ENCODE measurements at places on chromosomes 4 and X.

- no peak for DNase-seq
Measured at GRCh38 chr4:17647927-17648326, 33.5 kb downstream of the MED28 start.

GRCh38 chr4:95093936-95094929, 336.5 kb downstream of the BMPR1B start:
- no peak for DNase-seq

GRCh38 chr4:182826391-182826790, 90.8 kb downstream of the DCTD start:
- DNase-seq = no peak

- DNase-seq = no peak
Measured at GRCh38 chr4:92600638-92601037, 296.9 kb downstream of the GRID2 start.

GRCh38 chr4:3302173-3302785, 9.5 kb downstream of the RGS12 start:
- no peak for DNase-seq

DNA sequence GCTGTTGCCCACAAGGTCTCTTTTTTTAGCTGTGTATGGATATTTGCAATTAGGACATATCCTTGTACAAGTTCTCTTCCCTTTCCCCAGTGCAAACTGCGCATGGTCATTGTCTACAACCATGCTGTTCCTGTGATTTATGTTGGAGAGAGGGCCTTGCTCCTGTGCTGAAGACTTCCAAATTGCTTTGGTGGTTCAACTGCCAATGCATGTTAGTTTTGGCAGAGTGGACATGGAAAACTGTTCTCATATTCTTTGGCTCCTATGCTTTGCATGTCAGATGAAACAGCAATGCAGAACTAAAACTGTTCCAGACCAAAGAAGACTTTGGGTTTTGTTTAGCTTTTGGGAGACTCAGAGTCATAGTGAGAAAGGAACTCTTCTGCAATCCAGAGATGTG, 148.8 kb upstream of the EDNRA start:
- DNase-seq = no peak

DNA sequence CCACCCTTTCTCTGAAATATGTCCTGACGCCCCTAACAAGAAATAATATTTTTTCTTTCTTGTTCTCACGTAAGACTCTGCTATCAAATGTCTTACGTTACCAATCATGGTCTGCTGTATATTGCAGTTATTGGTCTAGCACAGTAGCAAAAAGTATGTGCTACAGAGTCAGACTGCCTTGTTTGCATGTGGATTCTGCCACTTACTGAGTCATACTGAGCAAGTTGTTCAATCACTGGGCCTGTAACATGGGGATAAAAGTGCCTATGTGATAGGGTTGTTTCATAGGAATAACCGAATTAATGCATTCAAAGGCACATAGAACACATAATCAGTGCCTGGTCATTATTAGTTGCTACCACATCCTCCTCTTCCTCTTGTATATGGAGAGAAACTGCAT, 14.1 kb downstream of the RPGR start:
- DNase-seq = no peak

DNA sequence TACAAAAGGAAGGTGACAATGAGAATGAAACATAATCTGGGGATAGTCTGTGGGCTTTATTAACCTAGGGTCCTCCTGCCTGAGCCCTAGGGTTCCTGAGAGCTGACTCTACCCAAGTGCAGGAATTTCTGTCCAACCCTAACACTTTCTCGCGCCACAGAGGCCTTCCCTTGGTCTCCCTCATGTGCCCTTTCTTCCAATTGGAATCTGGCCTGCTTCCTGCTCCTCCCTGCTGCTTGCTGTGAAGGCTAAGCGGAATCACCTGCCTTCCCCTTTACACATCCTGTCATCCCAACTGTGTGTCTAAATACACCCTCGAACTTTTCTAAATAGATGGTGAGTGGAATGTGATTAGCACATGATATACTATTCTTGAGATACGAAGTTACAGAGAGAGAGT, 5.9 kb downstream of the MAGEA11 start:
- no peak for DNase-seq

- DNase-seq = no peak
Measured at GRCh38 chrX:15430076-15430475, 45.9 kb upstream of the VEGFD start.

DNA sequence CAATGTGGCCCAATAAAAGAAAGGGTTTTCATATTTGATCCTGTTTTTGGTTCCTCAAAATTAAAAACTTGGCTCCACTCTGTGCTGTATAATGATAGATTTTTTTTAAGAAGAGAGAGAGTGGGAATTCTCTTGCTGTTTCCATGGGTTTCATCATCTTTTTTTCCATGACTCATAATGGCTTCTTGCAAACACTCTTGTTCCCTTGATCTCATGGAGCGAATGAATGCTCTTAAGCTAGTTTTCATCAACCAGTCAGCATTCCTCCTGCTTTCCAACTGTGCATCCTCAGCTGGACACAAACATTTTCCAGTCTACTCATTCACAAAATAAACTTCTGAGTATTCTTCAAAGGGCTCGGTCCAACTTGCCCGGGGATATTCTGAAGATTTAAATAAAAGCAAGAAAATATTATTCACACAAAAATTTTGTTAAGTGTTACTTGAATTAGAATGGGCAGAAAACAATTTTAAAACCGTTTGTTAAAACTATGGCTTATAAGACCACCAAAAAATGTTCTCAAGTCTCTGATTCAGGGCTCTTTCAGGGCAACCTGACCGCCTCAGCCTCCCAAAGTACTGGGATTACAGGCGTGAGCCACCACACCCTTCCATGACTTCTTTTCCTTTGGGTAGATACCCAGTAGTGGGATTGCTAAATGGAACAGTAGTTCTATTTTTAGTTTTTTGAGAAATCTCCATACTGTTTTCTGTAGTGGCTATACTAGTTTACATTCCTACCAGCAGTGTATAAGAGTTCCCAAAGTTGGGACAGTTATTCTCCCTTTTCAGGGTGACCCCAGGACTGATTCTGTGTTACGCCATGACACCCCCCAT, 64.7 kb downstream of the TMEM156 start:
- DNase-seq = no peak

GRCh38 chrX:68978255-68978654, 149.4 kb downstream of the EFNB1 start:
- DNase-seq = no peak

GRCh38 chrX:12844319-12844718, 22.6 kb upstream of the TLR7 start:
- DNase-seq = no peak

DNA sequence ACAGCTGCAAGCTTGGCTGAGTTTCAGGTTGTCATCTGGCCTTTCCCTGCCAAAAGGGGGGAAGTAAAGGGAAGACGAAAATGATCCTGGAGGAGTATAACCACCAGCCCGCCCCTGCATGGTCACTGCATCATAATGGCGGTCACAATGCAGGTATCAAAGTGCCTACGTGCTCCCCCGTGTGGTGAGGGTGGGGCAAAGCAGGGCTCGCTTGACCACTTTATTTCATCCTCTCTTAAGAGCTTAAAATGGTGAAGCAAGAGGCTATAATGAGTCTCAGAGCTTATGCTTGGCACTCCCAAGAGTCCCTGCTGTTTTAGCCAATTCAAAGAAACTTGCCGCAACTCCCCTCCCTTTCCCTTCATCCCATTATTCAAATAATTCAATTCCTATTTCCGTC, 105.6 kb downstream of the APOOL start:
- DNase-seq = no peak

DNA sequence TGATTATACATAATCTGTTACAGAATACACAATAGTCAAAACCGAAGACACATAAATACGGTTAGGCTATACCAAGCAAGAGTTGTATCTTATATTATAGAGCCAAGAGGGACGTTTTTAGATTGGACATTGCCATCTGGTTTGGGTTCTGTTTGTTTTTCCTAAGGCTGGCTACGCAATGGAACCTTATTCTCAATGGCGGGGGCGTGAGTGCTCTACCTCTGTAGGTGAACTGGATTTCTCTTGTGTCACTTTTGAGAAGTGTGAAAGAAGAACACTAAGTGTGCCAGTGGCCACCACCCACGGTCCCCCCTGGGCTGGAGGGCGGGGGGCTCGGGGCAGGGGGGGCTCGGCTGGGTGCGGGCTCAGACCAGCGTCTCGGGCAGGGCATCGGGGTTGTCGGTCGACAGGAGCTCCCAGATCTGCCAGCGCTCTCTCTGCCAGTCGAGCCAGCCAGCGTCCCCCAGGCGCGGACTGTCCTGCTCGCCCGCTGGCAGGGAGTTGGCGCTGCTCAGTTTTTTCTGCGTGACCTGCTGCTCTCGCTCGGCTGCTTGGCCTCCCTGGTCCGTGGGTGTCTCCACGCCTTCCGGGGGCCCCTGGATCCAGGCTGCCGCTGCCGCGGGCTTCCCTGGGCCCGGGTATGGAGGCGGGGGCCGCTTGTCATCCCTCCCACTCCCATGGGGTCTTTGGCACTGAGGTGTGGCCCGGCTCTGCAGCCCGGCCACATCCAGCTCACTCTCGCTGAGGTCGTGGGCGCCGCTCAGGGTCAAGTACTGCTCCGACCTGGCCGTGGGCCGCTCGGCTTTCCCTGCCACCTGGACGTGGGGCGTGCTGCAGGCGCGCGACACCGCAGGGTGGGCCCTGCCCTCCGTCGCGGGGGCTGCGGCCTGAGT, 27.6 kb downstream of the HCCS start:
- DNase-seq = no peak

DNA sequence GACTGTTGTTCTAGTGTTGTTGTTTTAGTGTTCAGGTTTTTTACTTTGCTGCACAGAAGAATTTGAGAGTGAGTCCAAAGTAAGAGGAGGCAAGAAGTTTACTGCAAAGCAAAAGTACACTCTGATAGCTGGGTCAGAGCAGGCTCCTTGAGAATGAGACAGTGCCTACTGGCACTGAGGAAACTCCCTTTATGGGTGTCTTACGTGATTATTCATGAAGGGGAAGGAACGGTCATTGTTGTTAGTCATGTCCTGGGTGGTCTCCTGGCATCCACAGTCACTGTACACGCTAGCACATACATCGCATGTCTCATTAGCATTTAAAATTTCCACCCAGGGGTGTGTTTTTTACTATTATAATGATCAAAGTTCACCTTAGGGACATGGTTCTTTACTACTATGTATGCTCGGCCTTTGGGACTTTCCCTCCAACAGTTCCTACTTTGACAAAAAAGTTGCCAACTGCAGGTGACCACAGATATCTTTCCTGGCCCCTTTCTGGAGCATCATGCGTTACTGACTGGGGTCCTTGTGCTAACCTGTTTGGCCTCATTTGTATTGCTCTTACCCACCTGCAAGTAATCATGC, 688.9 kb upstream of the AMOT start:
- DNase-seq = no peak

DNA sequence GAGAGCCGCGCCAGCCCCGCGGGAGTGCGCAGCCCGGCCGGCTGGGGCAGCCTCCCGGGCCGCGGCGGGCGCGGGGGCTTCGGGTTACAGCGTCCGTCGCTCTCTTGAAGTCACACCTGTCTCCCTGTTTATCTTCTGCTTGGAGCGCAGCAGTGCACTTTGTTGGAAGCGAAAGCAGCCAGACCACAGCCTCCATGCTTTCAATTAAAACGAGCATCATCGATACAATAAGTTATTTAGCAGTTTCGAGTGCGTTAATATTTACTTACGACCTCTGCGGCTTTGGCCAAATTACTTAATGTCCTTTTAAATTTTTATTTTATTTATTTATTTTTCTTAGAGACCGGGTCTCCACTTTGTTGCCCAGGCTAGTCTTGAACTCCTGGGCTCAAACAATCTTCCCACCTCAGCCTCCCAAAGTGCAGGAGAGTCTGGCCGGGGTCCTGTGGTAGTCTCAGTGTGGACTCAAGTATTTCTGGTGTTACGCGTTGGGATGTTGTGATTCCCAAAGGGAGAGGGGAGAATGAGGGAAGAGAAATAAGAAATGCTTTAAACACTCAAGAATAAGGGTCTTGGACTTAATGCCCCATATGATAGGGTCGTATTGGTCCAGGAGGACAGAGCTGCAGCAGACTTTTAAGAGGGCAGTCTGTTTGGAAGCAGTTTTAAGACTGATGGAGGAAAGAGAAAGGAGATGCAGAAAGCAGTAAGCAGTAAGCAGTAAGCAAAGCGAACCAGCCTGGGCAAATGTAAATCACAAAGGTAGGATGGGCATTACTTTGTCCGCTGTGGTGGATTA, 504 bp upstream of the PDLIM3 start:
- no peak for DNase-seq

- no peak for DNase-seq
Measured at GRCh38 chrX:13816643-13817627, at the start of gene GPM6B. GPM6B (minus strand) TSS chrX:13817093; CDS start chrX:13816904, 189 bp downstream.

DNA sequence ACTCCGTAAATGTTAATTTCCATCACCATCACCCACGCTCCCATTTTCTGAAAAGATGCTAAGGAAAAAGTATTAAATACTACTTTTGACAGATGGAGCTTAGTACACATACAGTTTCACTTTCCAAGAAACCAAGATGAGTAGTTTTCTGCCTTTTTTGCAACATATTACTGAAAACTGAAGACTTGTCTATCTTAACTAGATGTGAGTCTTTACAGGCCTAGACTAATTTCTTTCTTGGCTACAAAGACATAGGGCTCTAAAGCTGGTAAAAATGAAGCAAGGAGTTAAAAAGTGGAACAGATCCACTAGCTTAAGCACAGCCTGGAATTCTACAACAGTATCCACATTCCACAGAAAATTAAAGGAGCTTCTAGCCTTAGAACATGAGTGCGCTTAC, 68.2 kb downstream of the ATP11C start:
- DNase-seq = no peak

- DNase-seq = no peak
Measured at GRCh38 chr4:151313306-151314009, 11.9 kb downstream of the SH3D19 start.

DNA sequence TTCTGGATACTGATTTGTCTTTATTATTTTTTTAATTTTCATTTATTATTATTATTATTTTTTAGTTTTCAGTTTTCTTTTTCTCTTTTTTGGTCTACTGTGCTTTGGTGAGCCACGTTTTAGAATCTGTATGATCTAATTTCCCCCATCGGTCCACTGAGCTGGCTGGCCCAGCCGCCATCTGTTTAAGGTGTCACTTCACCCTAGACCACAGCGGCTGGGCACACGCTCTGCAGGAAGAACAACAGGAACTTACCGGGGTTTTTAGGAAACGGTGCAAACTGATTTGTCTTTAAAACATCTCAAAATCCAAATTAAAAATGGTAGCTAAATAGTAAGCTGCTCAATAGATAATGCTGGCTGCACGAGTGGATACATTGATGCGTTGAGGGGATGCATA, 48.8 kb upstream of the AMOT start:
- DNase-seq = no peak

GRCh38 chr4:150006197-150006596, 72.0 kb upstream of the DCLK2 start:
- no peak for DNase-seq

GRCh38 chrX:3501833-3502535, 155.5 kb upstream of the MXRA5 start:
- DNase-seq = no peak

DNA sequence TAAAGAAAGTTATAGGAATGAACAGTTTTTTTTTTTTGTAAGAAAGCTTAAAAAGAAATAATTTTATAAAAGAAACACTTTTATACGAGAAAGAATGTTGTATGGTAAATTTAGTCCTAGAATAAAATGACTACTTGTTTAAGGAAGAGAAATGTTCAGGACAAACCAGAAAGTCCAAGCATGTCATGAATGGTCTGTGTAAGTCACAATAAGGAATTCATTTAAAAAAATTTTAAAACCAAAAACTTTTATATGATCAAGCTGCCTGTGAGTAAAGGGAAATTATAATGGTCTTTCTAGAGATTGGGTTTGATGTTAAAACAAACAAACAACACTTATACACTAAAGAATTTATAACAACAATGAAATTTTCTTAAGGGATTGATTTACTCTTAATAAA, 858.9 kb upstream of the PCDH7 start:
- no peak for DNase-seq

GRCh38 chr4:7841894-7842293, 97.8 kb downstream of the AFAP1 start:
- DNase-seq = no peak

- no peak for DNase-seq
Measured at GRCh38 chr4:14184767-14185166, 557.2 kb upstream of the BOD1L1 start.

Measured in NK-92 treated with Interleukin-12 subunit alpha and Interleukin-12 subunit beta, amount 100 ng/mL, for 24 hours (cell line).